NCI-H2081 (cell line): ENCODE measurements at places on chromosomes 5 and 9.

- no peak for DNase-seq
These were observed 6.7 kb downstream of the BRD3 start for GRCh38 chr9:134061019-134061687.

DNA sequence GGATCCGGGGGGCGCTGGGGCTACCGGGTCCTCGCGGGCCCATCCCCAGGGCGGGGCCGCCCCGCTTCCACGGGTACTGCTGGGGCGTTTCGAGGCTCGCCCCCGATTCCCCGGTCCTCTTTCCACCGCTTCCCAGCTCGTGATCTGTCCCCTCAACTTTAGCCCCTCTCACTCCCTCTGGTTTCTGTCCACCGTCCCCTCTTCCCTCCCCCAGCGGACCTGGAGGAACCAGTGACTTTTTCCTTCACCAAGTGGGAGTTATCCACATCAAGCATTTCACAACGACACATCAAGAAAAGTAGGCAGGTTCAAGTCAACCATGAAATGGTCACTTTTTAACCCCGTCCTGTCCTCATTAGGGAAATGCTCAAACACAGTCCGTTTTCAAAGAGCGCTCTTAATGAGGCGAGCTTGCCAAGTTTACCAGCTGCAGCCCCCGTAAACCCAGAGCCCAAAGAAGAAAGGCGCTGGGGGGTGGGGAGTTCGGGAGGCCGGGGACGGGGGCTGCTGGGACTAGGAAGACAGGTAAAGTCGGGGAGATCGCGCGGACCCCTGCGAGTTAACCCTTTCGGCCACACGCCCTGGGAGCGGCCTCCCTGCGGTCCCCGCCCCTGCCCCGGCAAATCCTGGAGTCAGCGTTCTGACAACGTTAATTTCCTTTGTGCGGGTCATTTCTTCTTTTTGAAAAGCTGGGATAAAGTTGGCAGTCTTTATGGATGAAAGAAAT lies 2.1 kb upstream of the NFIB start:
- DNase-seq = peak; percentile 79

DNA sequence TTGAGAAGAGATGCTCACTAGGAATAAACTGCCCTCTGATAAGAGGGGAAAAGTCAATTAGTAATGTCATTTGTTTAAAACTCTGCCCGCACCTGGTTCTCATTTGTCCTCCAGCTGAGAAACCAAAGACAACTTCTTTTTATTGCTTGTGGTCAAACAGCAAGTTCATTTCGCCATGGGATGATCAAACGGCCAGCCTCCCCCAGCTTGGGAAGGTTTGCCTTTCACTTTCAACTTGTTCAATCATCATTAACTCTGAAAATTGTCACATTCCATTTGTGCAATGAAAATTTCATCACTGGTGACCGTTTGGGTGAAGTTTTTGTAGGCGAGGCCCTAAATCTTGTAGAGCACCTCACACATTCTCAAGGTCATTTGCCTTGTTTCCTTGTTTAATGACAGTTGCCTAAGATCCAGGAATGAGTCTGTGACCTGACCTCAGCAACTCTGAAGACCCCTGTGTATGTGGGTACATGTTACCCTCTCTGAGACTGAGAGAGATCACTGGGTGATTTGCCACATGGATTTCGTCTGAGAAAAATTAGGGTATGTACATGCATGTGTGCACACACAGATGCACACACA lies 117.7 kb downstream of the MARCHF3 start:
- DNase-seq = no peak

DNA sequence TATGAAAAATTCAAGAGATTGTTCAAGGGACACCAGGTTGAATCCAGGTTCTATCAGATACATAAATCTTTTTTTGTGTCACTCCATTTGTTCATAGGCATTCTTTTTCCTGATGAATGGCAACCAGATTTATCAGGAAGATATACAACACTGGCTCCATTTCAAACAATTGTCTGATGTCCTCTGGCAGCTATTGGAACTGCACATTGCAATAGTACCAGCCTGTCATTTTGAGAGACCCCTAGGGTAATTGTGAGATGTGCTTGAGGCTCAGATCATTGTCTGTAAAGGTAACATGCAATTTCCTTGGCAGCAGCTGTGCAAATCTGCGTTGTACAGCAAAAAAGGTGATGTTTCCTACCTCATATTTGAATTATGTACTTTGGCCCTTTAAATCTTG lies 25.9 kb downstream of the KCTD16 start:
- peak; percentile 73 for DNase-seq

DNA sequence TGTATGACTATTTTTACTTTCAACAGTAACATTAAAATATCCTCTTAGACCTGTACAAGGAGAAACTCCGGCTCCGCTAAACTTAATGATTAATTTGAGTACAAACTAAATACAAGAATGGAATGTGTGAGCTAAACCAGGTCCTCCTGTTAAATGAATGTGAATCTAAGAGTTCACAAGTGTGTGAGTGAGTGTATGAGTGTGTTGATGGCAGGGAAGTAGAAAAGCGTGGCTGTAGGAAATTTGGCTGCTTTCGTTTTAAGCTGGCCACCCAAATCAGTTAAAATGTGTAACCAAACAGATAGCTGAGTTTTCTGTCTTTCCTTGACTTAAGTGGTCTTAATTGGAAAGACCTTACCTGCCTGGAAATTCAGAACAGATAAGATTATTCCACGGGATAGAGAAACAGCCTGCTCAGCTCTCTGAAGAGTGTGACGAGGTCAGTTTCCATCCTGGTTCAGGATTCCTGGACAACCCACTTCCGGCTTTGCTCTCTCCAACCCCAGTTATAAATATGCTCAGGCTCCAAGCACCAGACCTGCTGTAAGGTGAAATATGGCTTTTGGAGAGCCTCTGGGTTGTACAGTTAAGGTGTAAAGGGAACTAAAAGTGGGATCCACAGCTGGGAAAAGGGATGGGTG lies 908.6 kb upstream of the EDIL3 start:
- no peak for DNase-seq

- DNase-seq = no peak
These were observed 452.7 kb downstream of the BNC2 start for GRCh38 chr9:16417749-16418148.

- no peak for DNase-seq
These were observed 95.3 kb downstream of the MEGF10 start for GRCh38 chr5:127385936-127386335.

GRCh38 chr5:177189965-177190364 lies 56.4 kb downstream of the NSD1 start:
- no peak for DNase-seq

- DNase-seq = peak; percentile 26
These were observed at the start of gene REEP2 for GRCh38 chr5:138438724-138439476. REEP2 (plus strand) TSS chr5:138439057; CDS start chr5:138439209, 152 bp downstream.

DNA sequence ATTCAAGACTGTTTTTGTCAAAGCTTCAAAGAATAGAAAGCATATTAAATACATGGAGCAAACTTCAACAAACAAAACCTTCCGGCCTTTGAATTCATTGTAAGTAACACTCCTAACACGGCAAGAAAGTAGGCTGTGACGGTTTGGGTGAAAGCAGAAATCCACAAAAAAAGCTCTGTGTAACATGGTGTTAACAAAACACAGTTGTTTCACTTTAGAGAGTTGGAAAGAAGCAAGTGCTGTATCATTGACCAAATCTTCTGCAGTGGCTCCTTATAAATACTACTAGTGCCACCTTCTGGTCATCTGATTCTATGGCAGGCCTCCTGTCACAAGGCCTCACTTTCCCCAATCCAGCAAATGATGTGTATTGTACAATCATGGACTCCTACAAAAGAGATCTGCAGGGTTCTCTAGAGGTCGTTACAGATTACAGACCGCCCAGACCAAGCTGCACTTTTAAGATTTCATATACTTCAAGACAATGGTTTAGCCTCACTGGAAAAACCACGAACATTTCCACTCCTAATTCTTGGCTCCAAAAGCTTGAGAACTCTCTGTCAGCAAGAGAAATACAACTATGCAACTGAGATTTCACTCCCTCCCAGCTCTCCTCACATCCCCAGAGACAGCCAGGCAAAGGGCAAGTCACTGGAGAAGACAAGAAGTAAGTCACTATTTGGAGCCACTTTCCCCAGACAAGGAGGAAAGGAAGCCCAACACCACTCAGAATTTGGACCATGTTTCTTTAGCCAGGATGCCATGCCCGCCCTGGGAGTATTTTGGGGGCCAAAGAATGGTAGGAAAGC lies 196.2 kb downstream of the DTWD2 start:
- peak; percentile 30 for DNase-seq

DNA sequence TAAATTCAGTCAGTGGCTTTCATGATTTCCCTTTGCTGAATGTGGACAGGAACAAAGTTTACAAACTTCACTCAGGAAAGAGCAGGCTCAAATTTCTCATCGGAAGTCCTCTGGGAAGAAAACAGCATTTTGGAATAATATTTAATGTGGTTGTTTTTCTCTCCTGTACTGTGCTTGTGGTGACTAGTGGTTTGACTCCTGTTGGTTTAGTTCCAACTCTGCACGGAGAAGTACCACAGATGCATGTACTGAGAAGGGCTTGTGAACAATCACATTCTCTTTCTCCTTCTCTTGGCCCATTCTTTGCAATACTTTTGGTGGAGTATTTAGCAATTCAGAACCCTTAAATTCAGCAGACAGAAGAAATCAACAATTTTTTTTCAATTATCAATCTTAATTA lies 13.3 kb downstream of the MPDZ start:
- DNase-seq = no peak

- DNase-seq = no peak
These were observed 8.2 kb downstream of the ABL1 start for GRCh38 chr9:130843049-130843908.

DNA sequence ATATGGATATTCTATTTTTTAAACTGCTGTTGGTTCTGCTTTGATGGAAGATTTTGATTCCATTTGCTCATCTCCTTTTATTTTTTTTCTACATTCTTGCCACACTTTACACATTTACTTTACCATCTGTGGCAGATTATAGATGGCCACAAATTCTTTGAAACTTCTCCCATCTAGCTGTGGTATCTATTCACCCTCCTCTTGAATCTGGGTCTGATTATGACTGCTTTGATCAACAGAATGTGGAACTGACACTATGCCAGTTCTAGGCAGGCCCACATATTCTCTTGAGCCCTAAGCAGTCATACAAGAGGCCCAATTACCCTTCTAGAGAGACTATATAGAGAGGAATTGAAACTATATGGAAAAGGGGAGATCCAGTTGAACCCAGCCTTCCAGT lies 439.0 kb upstream of the PTGER4 start:
- DNase-seq = no peak

DNA sequence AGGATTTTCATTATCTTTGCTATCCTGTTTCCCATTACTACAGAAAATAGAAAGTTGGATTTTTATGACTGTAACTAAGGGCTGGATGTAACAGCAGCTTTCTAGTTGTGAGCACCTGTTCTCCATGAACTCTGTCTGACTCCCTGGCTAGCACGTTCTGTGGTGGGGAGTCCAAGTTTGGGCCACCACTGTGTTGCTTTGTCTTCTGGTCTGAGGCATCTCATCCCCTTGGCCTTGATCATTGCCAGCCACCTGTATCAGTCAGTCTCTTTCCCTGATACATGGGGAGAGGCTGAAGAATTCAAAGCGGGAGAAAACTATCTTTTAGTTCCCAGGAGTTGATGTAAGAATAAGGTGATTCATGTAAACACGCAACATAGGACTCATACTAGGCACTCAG lies 33.4 kb downstream of the WDR70 start:
- DNase-seq = no peak

DNA sequence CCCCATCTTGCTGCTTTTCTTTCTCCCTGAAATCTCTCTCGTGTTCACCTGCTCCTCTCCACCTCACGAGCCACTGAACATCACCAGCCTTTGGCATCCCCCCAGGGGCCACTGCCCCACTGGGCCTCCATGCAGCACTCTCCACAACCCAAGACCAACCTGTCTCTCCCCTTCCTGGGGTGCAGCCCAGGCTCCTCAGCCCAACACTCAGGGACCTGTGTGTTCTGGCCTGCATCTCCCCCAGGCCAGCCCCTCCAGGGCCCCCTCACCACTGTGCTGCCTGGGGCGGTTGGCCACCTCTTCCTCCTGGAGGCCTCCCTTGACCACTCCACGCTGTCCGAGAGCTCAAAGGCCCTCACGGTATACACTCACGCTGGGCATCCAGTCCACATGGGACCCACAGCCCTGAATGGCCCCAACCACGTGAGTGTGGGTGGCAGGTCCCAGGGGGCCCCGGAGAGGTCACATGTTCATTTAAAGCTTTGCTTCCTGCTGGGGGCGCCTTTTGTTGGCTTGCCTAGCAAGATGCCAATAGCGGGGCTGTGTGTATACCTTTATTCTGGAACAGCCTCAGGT lies 453 bp upstream of the DOK3 start:
- no peak for DNase-seq

DNA sequence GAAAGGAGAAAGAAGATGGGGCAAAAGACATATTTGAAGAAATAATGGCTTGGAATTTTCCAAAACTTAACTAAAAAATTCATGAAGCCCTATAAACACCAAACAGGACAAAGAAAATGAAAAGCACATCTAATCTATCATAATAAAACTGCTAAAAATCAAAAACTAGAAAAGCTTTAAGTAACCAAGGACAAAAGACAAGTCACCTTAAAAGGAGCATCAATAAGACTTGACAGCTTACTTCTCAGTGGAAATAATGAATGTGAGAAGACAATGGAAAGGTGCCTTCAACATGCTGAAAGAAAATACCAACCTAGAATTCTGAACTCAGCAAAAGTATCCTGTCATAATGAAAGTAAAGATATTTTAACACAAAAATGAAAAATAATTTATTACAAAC lies 27.0 kb downstream of the GTF3C4 start:
- DNase-seq = no peak

- no peak for DNase-seq
These were observed 22.7 kb downstream of the TRIM36 start for GRCh38 chr5:115147052-115147451.

DNA sequence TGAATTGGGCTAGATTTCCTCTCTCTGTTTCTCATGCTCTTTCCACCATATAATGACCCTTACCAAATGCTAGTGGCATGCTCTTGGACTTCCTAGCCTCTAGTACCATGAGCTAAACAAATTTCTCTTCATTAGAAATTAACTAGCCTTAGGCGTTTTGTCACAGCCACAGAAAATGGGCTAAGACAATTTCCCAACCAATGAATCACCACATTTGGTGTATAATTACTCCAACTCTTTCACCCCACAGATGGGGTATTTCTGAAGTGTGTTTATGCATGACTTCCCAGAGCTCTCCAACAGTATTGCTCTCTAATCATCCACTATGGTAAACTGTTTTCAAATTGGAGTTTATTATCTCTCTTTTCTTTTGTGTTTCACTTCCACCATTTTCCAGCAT lies 1041.1 kb upstream of the COX7C start:
- no peak for DNase-seq

DNA sequence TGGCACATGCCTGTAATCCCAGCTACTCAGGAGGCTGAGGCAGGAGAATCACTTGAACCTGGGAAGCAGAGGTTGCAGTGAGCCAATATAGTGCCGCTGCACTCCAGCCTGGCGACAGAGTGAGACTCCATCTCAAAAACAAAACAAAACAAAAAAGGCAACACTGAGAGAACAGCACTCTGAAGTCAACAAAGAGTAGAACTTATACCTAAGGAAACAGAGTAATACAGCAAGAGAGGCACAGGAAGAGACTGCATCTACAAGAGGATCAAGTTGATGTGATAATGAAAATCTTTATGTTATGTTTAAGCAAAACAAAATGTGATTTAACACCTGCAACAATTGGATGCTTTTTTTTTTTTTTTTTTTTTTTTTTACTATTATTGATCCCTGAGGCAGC lies 33.1 kb downstream of the FYB1 start:
- DNase-seq = no peak
